ENCODE measurements at places on chromosomes 7 and 10. TPM values are rescaled to one million over a fixed set of nuclear protein-coding genes. Genes with fewer than 3 reads are reported as not detected.

DNA sequence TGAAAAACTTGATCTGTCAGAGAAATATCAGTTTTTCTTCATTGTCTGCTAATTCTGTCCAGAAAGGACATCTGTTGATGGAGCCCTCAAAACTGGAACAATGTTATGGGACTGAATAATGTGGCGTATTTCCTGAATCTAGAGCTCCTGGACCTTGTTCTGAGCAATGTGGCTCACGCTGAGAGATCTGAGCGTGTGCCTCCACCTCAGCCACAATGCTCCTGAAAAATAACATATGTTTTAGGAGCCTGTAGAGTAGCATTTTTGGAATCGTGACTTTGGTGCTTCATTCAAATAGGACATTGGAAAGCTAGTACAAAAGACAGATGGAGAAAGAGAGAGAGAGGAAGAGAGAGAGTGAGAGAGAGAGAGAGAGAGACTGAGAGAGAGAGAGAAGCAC lies 110.3 kb downstream of the BMPER start:
- H3K4me1 ChIP-seq = peaks cover 32% of the 10 kb centered on the region
- no peak for DNase-seq
- H3K36me3 ChIP-seq = peaks cover 18% of the 10 kb centered on the region
- no peak overlapping the region for H3K4me3 ChIP-seq
- H3K27ac ChIP-seq = no peak overlapping the region
- no peaks in the 10 kb centered on the region for H3K27me3 ChIP-seq

DNA sequence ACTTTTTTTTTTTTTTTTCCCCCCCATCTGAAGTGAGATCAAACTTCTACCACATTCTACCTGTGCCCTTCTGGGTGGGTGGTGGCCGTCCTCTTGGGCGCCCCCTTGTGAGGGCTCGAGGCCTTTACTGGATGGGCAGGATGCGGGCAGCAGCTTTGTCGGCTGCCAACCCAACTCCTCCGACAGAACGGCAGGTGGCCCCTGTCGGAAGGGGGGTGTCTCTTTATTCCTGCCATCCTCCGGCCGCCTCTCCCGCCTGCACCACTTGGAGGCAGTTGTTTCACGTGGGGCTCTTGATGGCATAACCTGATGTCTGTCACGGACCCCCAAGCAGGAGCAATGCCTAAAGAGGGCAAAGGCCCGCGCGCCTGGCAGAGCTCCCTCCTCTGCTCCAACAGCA lies 31.0 kb downstream of the AMZ1 start:
- H3K4me3 ChIP-seq = no peak overlapping the region
- no peaks in the 10 kb centered on the region for H3K4me1 ChIP-seq
- no peaks in the 10 kb centered on the region for H3K27me3 ChIP-seq
- no peak overlapping the region for H3K27ac ChIP-seq
- H3K36me3 ChIP-seq = peaks cover 2% of the 10 kb centered on the region

- no peaks in the 10 kb centered on the region for H3K27me3 ChIP-seq
- H3K36me3 ChIP-seq = no peaks in the 10 kb centered on the region
- H3K27ac ChIP-seq = no peak overlapping the region
- H3K4me1 ChIP-seq = no peaks in the 10 kb centered on the region
- DNase-seq = no peak
- H3K4me3 ChIP-seq = no peak overlapping the region
These were observed 29.5 kb upstream of the INHBA start for GRCh38 chr7:41732436-41732785.

DNA sequence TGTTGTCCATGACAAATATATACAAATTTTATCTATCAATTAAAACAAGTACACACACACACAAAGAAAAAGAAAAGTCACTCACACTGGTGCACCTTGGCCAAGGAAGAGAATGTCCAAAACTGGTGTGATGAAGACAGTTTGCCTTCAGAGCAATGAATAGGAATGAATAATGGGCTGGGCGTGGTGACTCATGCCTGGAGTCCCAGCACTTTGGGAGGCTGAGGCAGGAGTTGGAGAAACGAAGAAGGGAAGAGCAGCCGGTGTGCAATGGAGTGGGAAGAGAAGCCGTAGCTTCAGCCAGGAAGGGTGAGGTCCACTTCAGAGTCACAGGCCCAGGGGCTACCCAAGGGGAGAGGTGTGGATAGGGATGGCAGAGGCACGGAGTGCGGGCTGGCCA lies 253.6 kb downstream of the CCSER2 start:
- H3K27ac ChIP-seq = no peak overlapping the region
- H3K4me1 ChIP-seq = no peaks in the 10 kb centered on the region
- H3K36me3 ChIP-seq = no peaks in the 10 kb centered on the region
- no peak overlapping the region for H3K4me3 ChIP-seq
- DNase-seq = no peak

GRCh38 chr10:91758303-91759146 lies 39.7 kb upstream of the TNKS2 start:
- peak; percentile 72 for DNase-seq
- no peak overlapping the region for H3K4me3 ChIP-seq
- no peaks in the 10 kb centered on the region for H3K27me3 ChIP-seq
- H3K36me3 ChIP-seq = no peaks in the 10 kb centered on the region

GRCh38 chr10:95873651-95874050 lies 34.1 kb upstream of the CC2D2B start:
- DNase-seq = no peak
- no peaks in the 10 kb centered on the region for H3K4me1 ChIP-seq
- no peaks in the 10 kb centered on the region for H3K27me3 ChIP-seq
- peaks cover 7% of the 10 kb centered on the region for H3K36me3 ChIP-seq
- no peak overlapping the region for H3K27ac ChIP-seq

DNA sequence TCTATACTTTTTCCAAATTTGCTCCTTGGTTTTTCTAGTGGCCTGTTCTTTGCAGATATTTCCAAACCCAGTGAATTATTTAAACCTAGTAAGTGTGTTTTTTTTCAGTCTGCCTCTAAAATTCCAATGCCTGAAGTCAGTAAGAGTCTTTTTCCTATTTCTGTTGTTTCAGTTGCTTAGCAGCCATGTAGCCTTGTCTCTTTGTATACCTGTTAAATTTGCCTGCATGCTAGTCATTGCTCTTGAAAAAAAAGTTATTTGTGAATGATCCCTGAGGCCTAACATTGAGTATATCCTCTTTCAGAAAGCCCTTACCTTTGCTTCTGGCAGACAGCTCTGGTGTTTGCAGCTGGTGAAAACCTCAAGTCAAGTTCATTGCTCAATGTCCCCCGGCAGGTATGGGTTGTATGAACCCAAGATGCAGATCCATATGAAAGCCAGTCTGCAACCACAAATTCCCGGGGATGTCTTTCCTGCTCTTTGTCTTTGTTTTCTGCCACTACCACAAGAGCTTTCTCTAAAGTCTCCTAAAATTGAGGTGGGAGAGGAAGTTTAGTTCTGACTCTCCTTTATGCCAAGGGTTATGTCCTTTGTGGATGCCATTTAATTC lies 35.7 kb downstream of the CH25H start:
- H3K27me3 ChIP-seq = no peaks in the 10 kb centered on the region
- peaks cover 24% of the 10 kb centered on the region for H3K4me1 ChIP-seq
- no peak overlapping the region for H3K4me3 ChIP-seq
- H3K27ac ChIP-seq = peak overlapping the region; percentile 44

GRCh38 chr10:133224756-133225372 lies 5.2 kb upstream of the UTF1 start:
- H3K4me1 ChIP-seq = no peaks in the 10 kb centered on the region
- no peak overlapping the region for H3K4me3 ChIP-seq

DNA sequence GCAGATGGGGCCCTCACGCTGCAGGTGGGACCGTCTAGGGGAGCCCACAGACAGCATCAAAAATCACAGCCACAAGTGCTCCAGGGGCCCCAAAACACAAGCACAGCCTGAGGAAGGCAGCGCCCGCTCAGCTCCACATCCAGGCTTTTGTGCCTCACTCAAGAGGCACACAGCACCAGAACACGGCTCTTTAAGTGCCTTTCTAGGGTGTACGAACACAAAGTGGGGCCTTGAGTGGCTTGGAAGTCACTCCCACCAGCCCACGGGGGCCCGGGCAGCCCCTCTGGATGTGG lies 65.2 kb downstream of the DIP2C start:
- H3K4me3 ChIP-seq = no peak overlapping the region
- H3K36me3 ChIP-seq = no peaks in the 10 kb centered on the region
- peaks cover 15% of the 10 kb centered on the region for H3K4me1 ChIP-seq
- peak overlapping the region; percentile 81 for H3K27ac ChIP-seq
- no peak for DNase-seq
- no peaks in the 10 kb centered on the region for H3K27me3 ChIP-seq

DNA sequence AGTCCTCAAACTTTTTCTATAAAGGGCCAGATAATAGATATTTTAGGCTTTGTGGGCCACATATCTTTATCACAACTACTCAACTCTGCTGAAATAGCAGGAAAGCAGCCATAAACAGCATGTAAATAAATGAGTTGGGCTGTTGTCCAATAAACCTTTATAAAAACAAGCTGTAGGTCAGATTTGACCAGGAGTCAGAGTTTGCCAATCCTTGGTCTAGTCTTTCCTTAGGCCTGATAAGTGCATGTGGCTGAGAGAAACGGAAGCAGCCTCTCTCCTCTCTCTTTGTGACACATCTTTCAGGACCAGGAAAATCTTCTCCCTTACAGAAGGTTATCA lies 724.5 kb downstream of the GRID1 start:
- no peak overlapping the region for H3K4me3 ChIP-seq
- DNase-seq = no peak

DNA sequence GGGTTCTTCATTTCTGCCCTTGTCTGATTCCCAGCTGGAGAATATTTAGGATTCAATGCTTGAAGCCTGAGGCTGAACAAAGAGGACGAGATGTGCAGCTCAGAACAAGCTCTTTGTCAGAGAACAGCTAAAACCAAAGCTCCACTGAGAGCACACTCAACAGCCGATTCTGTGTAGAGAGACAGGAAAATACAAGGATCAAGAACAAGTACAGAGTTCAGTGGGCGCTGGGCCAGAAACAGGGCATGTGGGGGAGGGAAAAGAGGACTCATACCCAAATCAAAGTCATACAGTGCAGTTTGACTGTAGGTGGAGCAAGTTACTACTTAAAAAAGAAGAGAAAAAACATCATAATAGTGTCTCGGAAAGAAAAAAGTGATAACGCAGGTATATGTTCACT lies at the start of gene AGMO:
AGMO (minus strand) TSS at position 181 of the 400 bp plus-strand sequence.
- H3K36me3 ChIP-seq = no peaks in the 10 kb centered on the region
- peaks cover 4% of the 10 kb centered on the region for H3K4me1 ChIP-seq
- H3K27ac ChIP-seq = no peak within 1 kb of the TSS
- peaks cover 5% of the 10 kb centered on the region for H3K27me3 ChIP-seq
- peak; percentile 22 for DNase-seq

GRCh38 chr10:59090817-59091622 lies 85.4 kb upstream of the PHYHIPL start:
- no peak overlapping the region for H3K27ac ChIP-seq
- H3K4me3 ChIP-seq = no peak overlapping the region
- H3K36me3 ChIP-seq = no peaks in the 10 kb centered on the region
- no peak for DNase-seq

- H3K4me3 ChIP-seq = no peak overlapping the region
- H3K27me3 ChIP-seq = peaks cover 15% of the 10 kb centered on the region
- H3K4me1 ChIP-seq = no peaks in the 10 kb centered on the region
- peak; percentile 79 for DNase-seq
These were observed 91.1 kb upstream of the CACNA2D1 start for GRCh38 chr7:82534684-82535083.

DNA sequence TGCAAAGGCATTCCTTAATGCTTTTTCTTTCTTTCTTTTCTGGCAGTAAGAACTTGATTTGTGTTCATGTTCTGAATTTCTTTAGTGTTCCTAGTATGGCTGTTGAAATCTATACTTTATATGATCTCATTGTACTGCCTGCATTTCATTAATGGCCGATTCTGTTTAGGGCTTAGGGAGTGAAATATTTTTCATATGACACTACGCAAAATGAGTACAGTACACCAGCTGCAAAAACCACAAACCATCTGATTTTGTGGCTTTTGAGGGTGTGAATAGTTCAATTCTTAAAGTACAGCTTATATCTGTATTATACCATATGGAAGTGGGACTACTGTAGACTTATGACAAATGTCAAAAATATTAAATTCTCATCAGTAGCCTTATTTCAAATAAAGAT lies 69.1 kb upstream of the FOXP2 start:
- no peaks in the 10 kb centered on the region for H3K27me3 ChIP-seq
- no peak overlapping the region for H3K4me3 ChIP-seq
- no peaks in the 10 kb centered on the region for H3K36me3 ChIP-seq
- H3K27ac ChIP-seq = no peak overlapping the region

DNA sequence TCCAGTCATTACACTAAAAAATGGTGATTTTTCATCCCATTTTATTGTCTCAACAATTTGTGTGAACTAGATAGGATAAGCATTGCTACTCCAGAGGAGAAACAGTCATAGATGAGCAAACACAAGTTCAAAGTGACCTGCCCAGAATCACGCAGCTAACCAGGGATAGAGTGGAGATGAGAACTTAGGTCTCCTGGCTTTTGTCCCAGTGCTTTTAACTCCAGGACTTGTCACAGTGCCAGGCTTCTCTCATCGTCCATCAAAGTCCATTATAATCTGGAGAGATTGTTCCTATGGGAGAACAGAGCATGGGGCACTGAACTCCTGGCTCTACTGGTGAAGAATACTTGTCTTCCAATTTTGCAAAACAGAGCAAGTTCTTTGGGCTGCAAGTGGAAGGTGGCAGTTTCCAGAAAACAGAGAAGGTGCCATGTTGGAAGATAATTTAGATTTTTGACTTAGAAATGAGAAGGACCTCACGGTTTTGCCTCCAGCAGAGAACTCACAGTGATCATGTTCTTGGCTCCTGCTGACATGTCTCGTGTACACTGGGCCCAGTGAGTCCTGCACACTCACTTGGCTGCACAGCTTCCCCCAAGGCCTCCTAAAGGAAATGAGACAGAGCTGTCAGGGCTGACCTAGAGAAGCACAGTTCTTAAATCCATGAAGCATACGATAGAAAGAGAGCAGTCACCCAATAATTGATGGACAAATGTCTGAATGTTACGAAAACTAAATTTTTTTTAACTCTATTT lies 322.9 kb upstream of the NRP1 start:
- no peaks in the 10 kb centered on the region for H3K36me3 ChIP-seq
- H3K27me3 ChIP-seq = no peaks in the 10 kb centered on the region
- no peak overlapping the region for H3K27ac ChIP-seq
- H3K4me1 ChIP-seq = peaks cover 30% of the 10 kb centered on the region
- no peak overlapping the region for H3K4me3 ChIP-seq

- no peak overlapping the region for H3K27ac ChIP-seq
- no peak overlapping the region for H3K4me3 ChIP-seq
- DNase-seq = no peak
- peaks cover 12% of the 10 kb centered on the region for H3K36me3 ChIP-seq
- H3K27me3 ChIP-seq = no peaks in the 10 kb centered on the region
These were observed 96.5 kb downstream of the ARMH3 start for GRCh38 chr10:101959346-101959916.

Gene MBL2
- not detected for total RNA-seq

Gene PRPS1L1
- total RNA-seq = not detected

Gene TUBAL3
- total RNA-seq = not detected

Gene KCNIP2
- not detected for total RNA-seq

Gene COL26A1
- 1.6 TPM for total RNA-seq
